Lower lobe of right lung (tissue), 2 donors: ENCODE measurements at places on chromosomes 2 and 18. TPM values are rescaled to one million over a fixed set of nuclear protein-coding genes. Genes with fewer than 3 reads are reported as not detected.

DNER gene
- total RNA-seq, result 1.2 TPM

DOK6 gene
- total RNA-seq, result 3.2 TPM

ANKRD62 gene
- 0.27 TPM for total RNA-seq

PRKAG3 gene
- total RNA-seq, result not detected

EVX2 gene
- total RNA-seq, result not detected

KCNF1 gene
- not detected for total RNA-seq
